Activated CD8-positive, alpha-beta memory T cell treated with anti-CD3 and anti-CD28 coated beads, Interleukin-2, amount 10 ng/mL, durations not matched to agents 7 days and 5 days (primary cell): ENCODE measurements at places on chromosomes 6 and 20. TPM values are rescaled to one million over a fixed set of nuclear protein-coding genes. Genes with fewer than 3 reads are reported as not detected.

The EEF1A2 gene
- total RNA-seq, result 0.84 TPM

The TINAG gene
- total RNA-seq, result not detected

The GLP1R gene
- not detected for total RNA-seq

The POM121L2 gene
- not detected for total RNA-seq

The TRIM31 gene
- not detected for total RNA-seq

The DCBLD1 gene
- 5.8 TPM for total RNA-seq

The LHFPL5 gene
- not detected for total RNA-seq

The GTF3C6 gene
- total RNA-seq, result 123 TPM

The TBC1D7 gene
- 25.1 TPM for total RNA-seq

The EYA2 gene
- total RNA-seq, result not detected

The CNBD2 gene
- 7.8 TPM for total RNA-seq

The FGD2 gene
- total RNA-seq, result 15.6 TPM

The LAMA2 gene
- total RNA-seq, result not detected

The NR2E1 gene
- total RNA-seq, result not detected

The UNC5CL gene
- total RNA-seq, result 1.3 TPM

The PDYN gene
- not detected for total RNA-seq

The TMEM151B gene
- not detected for total RNA-seq

The GGT7 gene
- total RNA-seq, result 4.6 TPM

The MRAP2 gene
- not detected for total RNA-seq

The TP53TG5 gene
- total RNA-seq, result 0.15 TPM

The ELOVL4 gene
- 2.1 TPM for total RNA-seq

The SEMG1 gene
- total RNA-seq, result not detected

The OR2J2 gene
- total RNA-seq, result not detected

The ADGB gene
- total RNA-seq, result not detected

The CDH26 gene
- 1.5 TPM for total RNA-seq

The IL17F gene
- total RNA-seq, result not detected

The ENPP1 gene
- 0.47 TPM for total RNA-seq

The GNAS-AS1 gene
- total RNA-seq, result 0.89 TPM

The PRL gene
- total RNA-seq, result not detected

The CLVS2 gene
- not detected for total RNA-seq

The RBM24 gene
- not detected for total RNA-seq

The MCHR2 gene
- total RNA-seq, result not detected

The ERGIC3 gene
- 128 TPM for total RNA-seq

The ZNF76 gene
- 61.8 TPM for total RNA-seq

The NOX3 gene
- not detected for total RNA-seq

The SSTR4 gene
- not detected for total RNA-seq

The SLC26A8 gene
- total RNA-seq, result not detected

The SMLR1 gene
- total RNA-seq, result not detected

The MUC22 gene
- not detected for total RNA-seq

The RAMACL gene
- 0.14 TPM for total RNA-seq

The EDN1 gene
- not detected for total RNA-seq

The DNMT3B gene
- total RNA-seq, result 3.3 TPM

The CAP2 gene
- not detected for total RNA-seq

The TM9SF4 gene
- 35.7 TPM for total RNA-seq
